NCI-H1417 treated with DMSO at 0.1 percent for 48 hours (cell line): ENCODE measurements at places on chromosomes 2 and 18.

DNA sequence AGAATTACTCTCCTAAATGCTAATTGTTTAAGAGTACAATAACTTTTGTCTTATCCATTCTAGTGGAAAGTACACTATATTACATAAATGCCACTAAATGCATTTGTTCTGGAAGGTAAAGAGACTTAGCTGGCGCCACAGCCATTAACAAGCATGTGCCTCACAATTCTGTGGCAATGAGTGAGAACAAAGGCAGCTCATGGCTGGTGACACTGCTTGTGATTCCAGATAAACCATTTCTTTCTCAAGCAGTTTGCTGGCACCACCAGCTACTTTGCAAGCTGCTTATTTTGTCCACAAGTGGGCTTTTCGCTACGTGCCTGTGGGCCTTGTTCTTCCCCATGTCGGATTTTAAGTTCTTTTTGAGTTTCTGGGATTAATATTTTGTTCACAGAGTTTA is 147.6 kb upstream of the SMAD7 start:
- no peak for DNase-seq

- no peak for DNase-seq
Observed at GRCh38 chr18:32922951-32923430, 150.2 kb upstream of the KLHL14 start.

GRCh38 chr2:27448381-27448780 is 6.2 kb downstream of the KRTCAP3 start:
- no peak for DNase-seq

- DNase-seq: no peak
Observed at GRCh38 chr2:240644171-240644651, 18.9 kb downstream of the GPR35 start.

DNA sequence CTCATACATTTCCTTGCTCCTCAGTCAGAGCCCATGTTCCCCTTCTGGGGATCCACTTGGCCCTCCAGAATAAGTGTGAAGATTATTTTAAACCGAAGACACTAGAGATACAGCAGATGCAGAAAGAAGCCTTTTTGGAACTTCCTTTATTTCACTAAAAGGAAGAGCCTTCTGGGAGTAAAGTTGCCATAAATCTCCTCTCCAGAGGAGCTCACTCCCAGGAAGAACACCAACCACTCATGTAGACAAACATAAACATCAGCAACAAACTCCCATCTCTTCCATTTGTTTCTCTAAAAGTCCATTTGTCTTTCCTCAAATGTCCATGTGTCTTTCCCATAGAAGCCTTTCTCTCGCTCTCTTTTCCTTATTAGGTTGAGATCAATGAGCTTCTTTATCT is 62.4 kb upstream of the MSH6 start:
- DNase-seq: no peak

GRCh38 chr2:119713819-119714490 is 35.0 kb downstream of the TMEM177 start:
- DNase-seq: no peak

DNA sequence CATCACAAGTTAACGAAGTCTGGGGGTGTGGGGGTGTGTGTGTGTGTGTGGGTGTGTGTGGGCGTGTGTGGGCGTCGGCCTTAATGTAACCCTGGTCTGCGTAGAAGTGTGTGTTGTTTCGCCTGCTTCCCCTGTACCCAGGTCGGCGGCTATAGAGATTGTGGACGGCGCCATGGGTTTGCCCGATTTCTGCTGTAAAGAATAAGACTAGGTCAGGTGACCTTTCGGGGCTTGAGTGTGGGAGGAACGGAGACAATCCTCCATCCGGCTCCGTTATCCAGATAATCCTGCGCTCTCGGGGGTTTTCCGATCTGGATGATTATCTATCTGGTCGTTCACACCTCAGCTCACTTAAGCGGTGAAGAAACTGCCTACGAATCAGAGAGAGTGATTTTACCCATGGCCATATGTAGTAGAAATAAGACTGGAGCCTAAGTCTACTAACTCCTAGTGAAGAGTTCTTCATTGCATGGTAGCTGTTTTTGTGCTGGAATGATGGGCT is 543 bp downstream of the HADHB start:
- no peak for DNase-seq

DNA sequence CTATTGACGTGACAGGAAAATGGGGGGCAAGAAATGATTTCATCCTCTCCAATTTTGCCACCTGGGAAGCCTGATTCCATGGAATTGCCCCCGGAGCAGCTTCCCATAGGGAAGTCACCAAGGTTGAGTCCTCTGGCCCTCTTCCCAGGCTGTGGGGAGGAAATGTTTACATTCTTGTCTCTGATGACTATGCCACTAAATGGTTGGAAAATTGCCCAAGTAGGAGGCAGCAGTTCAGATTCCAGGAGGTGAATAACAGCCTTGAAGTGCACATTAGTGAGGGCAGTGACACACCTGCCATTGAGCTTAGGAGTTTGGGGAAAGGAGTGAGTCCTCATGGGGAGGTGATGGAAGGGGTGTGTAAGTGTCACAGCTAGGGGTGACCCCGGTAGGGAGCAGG is 449.2 kb upstream of the DCC start:
- DNase-seq: peak; percentile 97

DNA sequence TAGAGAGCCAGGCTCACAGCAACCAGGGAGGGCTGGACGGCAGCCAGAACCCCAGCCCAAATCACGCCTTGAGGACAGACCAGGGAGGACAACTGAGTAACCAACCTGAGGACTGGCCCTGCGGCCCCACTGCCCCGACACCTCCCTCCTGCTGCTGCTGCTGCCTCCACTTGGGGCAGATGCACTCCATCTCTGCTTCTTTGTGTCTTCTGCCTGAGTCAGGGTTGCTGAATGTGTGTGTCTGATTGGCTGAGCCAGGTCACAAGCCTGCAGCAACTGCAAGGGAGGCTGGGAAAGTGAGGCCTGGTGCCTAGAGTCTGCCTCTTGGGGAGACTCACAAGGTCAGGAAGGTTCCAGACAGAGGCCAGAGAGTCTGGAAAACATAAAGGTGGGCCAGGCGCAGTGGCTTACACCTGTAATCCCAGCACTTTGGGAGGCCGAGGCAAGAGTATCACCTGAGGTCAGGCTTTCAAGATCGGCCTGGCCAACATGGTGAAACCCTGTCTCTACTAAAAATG is 83.4 kb downstream of the ZFP36L2 start:
- no peak for DNase-seq

GRCh38 chr2:105100046-105100840 is 62.4 kb downstream of the MRPS9 start:
- no peak for DNase-seq

DNA sequence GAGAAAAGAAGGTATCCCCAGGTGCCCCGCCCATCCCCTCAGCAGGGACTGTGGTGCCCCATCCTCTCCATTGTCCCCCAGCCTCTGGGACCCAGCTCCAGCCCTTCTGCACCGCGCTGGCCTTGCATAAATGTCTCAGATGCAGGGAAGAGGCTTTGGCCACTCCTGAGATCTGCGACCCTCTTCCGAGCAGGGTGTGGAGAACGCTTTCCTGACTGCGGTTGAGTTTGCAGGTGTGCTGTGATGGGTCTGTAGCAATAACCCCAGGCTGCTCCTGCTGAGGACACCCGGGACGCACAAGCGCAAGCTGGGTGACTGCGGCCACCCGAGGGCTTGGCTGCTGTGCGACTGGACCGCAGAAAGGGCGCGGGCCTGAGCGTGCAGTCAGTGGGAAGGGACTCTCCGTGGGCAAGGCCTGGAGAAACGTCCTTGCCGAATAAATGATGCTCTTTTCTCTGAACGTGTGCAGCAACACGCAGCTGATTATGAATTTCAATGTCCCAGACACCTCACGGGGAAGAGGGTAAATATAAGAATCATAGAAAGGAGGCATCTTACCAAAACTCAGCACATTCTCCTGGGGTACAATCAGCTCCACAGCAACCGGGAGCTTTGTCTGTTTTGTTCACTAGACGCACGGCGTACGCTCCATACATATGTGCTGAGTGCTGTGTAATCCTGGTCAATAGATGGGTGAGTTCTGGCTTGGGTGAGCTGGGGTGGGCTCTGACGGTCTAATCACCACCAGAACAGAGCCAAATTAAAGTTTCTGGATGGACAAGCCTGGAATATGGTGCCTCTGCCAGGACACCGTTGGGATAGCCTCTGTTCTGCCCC is 67.5 kb upstream of the ZNF516 start:
- no peak for DNase-seq

DNA sequence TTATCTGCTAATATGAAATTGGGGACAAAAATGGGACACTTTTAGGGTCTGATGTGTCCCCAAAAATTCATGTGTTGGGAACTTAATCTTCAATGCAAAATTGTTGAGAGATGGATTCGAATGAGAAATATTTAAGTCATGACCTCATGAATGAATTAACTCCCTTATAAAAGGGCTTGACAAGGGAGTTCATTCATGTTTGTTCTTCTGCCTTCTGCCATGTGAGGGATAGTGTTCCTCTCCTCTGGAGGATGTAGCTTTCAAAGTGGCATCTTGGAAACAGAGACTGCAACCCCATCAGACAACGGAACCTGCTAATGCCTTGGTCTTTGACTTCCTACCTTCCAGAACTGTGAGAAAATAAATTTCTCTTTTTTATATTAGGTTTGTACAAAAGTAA is 89.2 kb upstream of the LINC00305 start:
- DNase-seq: no peak

GRCh38 chr18:73409242-73409641 is 541.5 kb upstream of the NETO1 start:
- DNase-seq: no peak

- no peak for DNase-seq
Observed at GRCh38 chr2:33153008-33153407, 206.3 kb downstream of the LTBP1 start.

DNA sequence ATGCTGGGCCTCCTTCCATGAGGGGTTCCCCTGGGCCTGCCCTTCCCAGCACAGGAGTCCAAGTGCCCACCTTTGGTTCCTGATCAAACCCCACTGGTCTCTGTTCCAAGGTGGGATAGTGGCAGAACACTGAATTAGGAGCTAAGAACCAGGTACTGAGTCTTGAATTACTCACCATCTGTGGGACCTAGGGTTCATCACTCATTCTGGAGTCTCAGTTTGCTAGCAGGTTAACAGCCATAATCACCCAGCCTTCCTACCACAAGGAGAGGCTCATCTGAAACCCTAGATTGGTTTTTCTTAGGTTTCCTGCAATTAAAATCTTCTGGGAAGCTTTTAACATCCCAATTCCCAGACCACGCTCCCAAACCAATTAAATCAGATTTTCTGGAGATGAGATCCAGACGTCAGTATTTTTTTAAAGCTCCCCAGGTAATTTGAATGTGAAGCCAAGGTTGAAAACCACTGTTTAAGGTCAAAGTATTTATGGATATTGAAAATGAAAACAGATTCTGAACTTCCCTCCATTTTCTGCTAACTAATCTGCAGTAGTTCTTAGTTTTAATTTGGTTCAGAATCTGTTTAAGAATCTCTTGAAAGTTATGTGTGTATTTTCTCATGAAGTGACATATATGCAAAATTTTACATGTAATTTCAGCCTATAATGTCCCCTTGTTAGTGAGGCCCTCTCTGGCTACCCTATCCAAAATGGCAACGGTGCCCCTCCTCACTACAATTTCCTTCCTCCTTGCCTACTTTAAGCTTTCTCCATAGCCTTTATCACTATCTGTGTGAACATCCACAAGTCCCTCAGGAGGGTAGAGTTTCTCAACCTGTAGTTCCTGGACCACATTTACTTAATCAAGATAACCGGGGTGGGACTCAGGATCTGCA is 166.5 kb upstream of the CXCR4 start:
- DNase-seq: no peak

DNA sequence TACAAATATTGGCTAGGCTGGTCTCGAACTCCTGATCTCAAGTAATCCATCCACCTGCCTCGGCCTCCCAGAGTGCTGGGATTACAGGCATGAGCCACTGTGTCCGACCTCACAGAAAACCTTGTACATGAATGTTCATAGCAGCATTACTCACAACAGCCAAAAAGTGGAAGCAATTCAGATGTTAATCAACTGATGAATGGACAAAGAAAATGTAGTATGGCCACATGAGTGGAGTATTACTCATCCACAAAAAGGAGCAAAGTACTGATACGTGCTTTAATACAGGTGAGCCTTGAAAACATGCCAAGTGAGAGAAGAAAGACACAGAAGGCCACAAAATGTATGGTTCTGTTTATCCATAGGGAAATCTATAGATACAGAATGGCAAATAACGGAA is 20.6 kb downstream of the CEP192 start:
- no peak for DNase-seq

GRCh38 chr18:21267400-21267799 is 25.4 kb downstream of the GREB1L start:
- DNase-seq: no peak

- DNase-seq: no peak
Observed at GRCh38 chr2:108022628-108023027, 36.3 kb downstream of the SLC5A7 start.

- no peak for DNase-seq
Observed at GRCh38 chr2:194883711-194884110, 773.3 kb upstream of the SLC39A10 start.

DNA sequence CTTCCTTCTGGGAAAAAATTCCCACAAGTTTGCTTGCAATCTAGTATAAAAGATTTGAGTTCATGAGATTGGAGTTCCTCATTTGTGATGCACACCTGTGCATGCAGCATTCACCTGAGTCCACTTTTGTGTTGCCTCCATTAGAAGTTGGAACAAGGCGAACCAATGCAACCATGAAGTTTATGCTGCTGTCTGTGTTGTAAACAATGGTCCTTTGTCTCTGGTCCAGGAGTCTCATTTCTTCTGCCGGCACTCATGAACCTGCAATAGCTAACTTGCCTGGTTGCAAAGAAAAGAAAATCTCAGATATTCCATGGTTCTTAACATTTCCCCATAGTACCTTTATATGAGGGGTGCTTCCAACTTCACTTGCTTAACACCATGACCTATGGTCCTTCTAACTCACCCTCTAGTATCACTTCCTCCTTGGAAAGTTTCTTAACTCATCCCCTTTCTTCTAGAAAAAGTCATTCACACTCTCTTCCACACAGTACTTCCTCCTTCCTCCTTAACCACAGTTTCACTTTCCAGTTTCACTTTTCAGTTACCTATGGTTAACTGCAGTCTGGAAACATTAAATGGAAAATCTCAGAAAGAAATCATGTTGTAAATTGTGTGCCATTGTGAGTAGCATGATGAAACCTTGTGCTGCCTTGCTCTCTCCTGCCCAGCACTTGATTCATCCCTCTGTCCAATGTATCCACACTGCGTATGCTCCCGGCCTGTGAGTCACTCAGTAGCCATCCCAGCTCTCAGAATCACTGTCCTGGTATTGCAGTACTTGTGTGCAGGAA is 128.8 kb upstream of the TRIB2 start:
- DNase-seq: no peak

- DNase-seq: no peak
Observed at GRCh38 chr2:99692785-99693184, 203.0 kb upstream of the REV1 start.

- no peak for DNase-seq
Observed at GRCh38 chr18:51007790-51008139, 22.2 kb upstream of the SMAD4 start.

DNA sequence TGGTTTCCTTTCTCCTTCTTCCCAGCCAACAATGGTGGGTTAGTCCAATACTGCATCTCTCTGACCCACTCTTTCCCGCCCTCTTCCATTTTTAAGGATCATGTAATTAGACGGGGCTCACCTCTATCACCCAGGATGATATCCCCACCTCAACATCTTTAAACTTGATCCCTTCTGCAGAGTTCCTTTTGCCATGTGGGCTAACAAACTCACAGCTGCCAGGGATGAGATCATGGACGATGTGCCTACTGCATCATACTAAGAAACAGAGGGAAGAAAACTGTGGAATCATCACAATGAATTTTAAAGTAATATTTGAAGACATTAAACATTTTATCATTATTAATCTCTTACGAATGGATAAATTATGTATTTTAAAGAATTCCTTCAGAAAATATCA is 183.5 kb downstream of the RDH14 start:
- DNase-seq: no peak
